ENCODE measurements at places on chromosomes 11 and 22.

DNA sequence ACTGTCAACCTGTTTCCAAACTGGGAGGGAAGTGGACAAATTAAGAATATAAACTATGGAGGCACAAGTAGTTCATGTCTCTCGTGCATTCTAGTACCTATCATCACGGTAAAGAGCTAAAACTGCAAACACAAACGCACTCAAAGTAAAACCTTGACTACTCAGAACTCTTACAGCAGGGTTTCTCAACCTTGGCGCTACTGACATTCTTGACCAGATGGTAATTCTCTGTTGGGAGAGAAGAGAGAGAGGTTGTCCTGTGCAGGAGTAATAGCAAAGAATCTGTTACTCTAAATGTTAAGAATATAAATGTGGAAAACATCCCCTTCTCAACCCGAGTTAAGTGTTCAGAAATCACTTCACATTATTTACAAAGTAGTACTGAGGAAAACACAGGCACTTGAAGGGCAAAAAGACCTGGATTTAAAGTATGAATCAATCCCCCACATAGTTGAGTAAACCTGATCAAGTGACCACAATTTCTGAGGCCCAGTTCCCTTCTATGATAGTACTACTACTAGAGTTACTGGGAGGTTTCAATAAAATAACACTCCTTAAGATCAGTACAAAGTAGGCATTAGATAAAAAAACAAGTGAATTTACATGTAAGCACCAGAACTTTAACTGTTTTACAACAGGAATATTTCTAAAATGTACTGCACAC, 73.1 kb upstream of the ARHGAP32 start:
- no peak for DNase-seq

- no peak for DNase-seq
These were observed 62.6 kb downstream of the PKNOX2 start for GRCh38 chr11:125227151-125227550.

- no peak for DNase-seq
These were observed 2.9 kb downstream of the BCR start for GRCh38 chr22:23183061-23183698.

DNA sequence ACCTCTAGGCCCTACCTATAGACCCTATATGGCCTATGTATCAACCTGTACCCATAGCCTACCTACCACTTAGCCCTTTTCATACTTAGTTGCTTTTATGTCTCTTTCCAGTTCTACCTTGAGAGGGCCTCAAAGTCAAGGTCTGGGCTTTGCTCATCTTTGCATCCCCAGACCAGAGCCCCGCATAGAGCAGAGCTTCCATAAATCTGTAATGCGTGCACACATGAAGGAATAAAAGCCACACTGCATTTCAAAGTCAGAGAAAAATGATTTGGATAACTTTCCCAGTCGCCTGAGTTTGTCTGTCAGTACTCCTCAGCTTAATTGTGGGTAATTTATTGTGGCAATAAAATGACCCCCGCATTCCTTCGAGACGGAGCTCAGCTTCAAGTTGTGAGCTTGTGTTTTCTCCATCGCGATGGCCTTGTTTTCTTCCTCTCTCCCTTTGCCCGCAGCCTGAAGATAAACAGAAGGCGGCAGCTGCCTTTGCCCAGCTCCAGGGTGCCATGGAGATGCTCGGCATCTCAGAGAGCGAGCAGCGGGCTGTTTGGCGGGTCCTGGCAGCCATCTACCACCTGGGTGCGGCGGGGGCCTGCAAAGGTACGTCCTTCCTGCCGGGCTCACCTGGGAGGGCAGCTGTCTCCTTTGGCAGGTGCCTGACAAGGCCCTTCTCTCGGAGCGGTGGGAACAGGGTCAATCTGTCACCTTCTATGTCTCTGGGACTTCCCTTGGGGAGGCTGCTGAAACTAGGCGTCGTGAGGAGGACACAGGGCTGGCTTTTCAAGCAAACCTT, 55.7 kb downstream of the MYO18B start:
- DNase-seq, result no peak

GRCh38 chr11:92324890-92325289, 100.3 kb downstream of the FAT3 start:
- DNase-seq, result no peak

DNA sequence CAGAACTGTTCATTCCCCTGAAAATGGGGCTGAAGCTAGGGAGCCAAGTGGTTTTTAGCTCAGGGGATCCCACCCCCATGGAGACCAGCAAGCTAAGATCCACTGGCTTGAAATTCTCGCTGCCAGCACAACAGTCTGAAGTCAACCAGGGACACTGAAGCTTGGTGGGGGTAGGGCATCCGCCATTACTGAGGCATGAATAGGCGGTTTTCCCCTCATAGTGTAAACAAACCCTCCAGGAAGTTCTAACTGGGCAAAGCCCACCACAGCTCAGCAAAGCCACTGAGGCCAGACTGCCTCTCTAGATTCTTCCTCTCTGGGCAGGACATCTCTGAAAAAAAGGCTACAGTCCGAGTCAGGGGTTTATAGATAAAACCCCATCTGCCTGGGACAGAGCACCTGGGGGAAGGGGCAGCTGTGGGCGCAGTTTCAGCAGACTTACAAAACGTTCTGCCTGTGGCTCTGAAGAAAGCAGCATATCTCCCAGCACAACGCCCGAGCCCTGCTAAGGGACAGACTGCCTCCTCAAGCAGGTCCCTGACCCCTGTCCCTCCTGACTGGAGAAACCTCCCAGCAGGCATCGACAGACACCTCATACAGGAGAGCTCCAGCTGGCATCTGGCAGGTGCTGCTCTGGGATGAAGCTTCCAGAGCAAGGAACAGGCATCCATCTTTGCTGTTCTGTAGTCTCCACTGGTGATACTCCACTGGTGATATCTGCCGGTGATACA, 32.7 kb downstream of the GAB4 start:
- no peak for DNase-seq

DNA sequence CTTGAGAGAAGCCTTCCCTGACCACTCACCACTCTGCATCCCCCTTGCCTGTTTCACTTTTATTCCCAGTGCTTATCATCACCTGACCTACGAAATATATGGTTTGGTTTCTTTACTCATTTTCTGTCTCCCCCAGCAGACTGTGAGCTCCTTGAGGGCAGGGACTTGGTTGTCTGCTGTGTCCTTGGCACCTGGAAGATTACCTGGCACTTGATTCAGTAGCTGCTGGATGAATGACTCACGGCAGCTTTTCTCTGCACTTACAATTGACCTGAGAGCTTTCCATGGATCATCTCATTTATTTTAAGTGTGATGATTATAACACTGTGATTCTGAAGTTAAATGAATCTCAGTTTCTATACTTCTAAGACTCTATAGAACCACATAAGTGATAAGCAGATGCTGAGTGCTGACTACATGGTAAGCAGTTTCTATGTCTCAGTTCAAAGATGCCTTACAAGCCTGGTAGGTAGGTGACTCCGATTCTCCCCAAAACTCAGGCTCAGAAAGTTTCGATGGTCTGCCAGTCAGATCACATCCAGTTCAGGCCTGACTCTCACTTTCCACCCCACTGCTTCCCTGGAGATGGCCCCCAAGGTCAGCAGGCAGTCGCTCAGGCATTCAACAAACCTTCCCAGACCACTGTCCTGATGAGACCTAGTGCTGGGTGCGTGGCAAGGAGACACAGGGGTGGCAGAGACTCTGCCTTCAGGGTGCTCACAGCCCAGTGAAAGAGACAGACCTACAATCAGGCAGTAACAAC, 11.6 kb downstream of the IL2RB start:
- DNase-seq, result no peak

GRCh38 chr11:134657631-134658030, 245.6 kb upstream of the B3GAT1 start:
- DNase-seq, result no peak

DNA sequence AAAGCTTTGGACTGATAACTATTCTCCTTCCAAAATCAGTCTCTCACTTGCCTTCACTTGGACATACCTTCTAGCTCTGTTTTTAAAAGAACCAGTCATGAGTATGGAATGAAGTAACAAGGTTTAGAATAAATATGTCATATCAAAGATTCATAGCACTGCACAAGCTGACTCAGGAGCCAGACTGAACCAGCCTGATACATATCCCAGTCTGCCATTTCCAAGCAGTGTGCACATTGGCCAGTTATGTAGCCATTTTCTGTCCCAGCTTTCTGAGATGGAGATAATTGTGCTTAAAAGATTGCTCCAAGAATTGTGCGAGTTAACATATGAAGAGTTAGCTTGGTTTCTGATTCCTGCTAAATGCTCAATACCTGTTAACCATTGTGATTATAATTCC, 311.3 kb downstream of the C11orf87 start:
- DNase-seq, result no peak

- no peak for DNase-seq
These were observed 71.5 kb downstream of the BRD1 start for GRCh38 chr22:49756201-49756600.

DNA sequence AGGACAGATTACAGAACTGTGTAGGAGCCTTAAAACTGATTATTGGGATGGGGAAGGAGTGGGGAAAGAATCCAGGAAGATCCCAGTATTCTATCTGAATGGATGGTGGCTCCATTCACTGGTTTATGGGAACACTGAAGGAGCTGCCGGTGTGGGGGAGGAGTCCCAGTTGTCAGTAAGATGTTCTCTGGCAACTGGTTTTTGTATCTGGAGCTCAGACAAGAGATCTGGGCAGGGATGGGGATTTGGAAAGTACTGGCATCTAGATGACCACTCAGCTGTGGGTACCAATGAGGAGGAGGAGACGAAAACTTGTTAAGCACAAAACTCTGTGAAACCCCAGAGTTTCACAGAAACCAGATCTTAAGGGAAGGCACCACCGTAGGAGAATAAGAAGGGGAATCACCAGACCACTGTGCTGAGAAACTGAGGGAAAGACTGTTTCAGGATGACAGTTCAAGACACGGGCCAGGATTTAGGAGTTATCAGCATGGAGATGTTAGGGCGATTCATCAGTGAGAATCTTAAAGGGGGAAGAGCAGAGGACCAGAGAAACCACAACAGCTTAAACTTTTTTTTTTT, 28.1 kb downstream of the LDLRAD3 start:
- no peak for DNase-seq

GRCh38 chr22:41534219-41534618, 10.1 kb downstream of the POLR3H start:
- DNase-seq, result no peak

DNA sequence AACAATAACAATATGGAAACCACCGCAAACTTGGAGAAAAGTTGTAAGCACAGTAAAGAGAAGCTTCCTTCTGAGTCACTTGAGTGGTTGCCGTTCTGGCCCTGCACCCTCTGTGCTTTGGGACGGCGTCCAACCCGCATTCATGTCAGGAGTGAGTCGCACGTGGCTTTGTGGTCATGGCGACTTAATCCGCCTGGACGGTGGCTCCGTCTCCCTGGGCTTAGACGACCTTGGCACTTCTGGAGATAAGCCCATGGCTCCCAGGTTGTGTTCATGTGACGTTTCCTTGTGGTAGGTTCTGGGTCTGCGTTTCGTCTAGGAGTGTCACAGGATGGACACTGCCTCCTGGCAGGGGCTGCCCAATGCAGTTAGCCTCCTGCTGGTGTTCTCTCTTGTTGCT, 40.5 kb downstream of the TPCN2 start:
- no peak for DNase-seq

DNA sequence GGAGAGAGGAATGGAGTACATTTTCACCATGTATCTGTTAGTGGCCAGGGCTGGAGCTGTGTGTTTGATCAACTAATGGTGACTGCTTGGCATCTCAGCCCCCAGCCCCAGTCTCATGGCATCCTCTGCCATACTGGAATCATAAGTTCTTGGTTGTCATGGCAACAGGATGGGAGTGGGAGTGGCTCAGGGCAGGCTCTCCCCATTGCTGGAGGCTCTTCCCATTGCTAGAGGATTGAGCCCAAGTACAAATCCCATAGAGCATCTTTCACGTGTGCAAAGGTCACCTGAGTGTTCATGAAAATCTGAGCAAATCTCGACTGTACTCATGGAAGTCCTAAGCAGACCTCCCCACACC, 14.9 kb downstream of the DNAJB13 start:
- no peak for DNase-seq

DNA sequence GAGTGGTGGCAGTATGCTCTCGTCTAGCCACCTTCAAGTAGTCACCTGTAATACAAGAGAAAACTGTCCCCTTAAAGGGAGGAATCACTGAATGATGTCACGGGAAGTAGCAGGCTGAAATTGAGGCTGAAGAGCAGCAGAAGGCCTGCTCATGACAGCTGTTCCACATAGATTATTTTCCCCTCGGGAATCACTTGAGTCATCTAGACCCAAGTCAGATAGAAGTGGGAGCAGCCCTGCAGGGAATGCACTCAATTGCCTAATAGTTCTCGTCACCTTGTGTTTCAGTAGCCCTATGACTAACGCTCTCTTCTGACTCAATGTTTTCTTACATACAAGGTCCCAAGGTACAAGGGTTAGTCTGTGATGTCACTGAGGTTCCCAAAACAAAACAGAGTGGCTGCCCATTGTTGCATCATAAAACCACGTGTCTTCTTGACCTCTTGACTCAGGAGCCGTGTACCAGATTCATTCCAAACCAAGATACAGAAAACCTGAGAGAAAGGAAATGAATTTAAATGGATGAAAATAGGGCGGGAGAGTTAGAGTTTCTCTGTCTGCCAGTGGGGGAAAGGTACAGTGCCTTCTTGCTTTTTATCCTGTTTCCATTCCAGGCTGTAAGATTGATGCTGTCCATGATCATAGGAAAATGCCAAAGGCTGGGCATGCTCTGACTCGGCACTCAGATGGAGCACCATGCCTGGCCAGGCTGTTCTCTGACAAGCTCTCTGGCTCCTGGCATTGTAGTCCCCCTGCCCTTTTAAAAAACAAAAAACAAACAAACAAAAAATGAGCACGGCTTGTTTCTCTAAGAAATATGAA, 21.6 kb upstream of the C11orf96 start:
- peak; percentile 62 for DNase-seq

DNA sequence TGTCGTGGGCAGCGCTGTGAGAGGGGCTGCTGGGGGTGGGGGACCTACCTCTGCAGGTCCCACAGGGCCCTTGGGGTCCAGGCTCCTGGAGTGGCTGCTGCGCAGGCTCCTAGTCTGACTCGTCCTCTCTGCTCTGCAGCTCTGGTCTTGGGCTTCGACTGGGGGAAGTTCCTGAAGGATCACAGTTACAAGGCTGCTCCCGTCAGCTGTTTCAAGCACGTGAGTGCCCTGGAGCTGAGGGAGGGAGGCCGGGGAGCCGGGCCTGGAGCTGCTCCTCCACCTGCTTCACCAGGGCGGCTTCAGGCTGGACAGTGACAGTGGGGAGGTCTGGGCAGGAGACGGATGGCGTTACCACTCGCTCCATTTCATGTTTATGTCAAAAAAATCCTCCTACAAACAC, 11.9 kb downstream of the L3MBTL2 start:
- no peak for DNase-seq

DNA sequence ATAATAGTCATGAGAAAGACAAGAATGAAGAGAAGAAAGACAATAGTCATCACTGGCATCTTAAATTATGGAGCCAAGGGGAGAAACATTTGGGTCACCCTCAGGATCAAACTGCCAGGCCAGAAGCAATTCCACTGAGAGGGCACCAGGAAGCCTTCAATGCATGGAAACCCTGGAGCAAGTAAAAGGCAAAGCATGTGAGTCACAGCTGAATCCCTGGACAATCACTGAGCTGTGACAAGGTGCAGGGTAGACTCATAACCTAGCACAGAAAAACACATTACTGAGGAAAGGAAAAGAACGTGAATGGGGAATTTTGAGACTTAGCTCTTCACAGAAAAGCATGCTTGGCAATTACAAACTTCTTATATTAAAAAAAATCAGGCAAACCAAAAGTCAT, 1.6 kb downstream of the KCNJ1 start:
- DNase-seq, result no peak

- DNase-seq, result no peak
These were observed 11.3 kb downstream of the PHRF1 start for GRCh38 chr11:587546-587945.

- DNase-seq, result no peak
These were observed 9.0 kb upstream of the RRM1 start for GRCh38 chr11:4085575-4085974.
